ENCODE measurements at places on chromosomes 2 and 18.
A peak's percentile ranks its signal among the peaks of the same experiment; 100 is the strongest.

GRCh38 chr2:233852056-233852455 is 2.3 kb downstream of the HJURP start:
- DNase-seq, result peak; percentile 16

DNA sequence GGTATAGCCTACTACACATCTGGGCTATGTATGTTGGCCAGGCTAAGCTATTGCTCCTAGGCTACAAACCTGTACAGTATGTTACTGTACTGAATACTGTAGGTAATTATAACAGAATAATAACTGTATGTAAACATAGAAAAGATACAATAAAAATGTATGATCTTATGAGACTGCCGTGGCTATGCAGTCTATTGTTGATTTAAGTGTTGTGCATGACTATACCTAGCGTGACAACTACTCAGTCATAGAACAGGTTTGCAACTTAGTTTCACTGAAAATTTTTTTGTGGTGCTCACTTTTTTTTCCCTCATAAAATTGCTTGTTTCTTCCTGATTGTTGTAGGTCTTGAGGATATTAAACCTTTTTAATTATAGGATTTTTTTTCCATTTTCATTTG is 25.9 kb downstream of the KCMF1 start:
- DNase-seq, result no peak

GRCh38 chr2:214542866-214543265 is 132.0 kb downstream of the VWC2L start:
- no peak for DNase-seq

- DNase-seq, result no peak
These were observed 714 bp downstream of the HOXD10 start for GRCh38 chr2:176117162-176117822.

- DNase-seq, result no peak
These were observed 14.6 kb downstream of the PASK start for GRCh38 chr2:241134711-241135110.

GRCh38 chr18:61333746-61334490 is 688 bp downstream of the CDH20 start:
- DNase-seq, result no peak

GRCh38 chr2:206521115-206521514 is 77.8 kb downstream of the ADAM23 start:
- no peak for DNase-seq

GRCh38 chr2:181787310-181788048 is 104.1 kb upstream of the ITPRID2 start:
- no peak for DNase-seq

DNA sequence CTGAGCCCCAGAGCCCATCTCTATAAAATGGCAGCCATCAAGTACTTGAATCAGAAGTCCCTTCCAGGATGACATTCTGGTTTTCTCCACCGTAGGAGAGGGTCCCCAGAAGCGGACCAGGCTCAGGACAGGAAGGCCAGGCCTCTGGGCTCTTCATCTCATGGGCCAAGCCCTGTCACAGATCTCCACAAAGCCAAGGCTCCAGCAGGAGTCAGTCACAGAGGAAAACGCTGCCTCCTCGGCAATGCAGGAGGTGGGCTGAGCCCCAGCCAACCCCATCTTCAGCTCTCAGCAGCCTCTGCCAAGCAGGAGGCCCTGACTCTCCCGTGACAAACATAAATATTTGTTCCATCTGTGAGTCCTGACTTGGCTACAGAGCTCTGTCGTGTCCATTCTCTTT is 39.4 kb upstream of the GPAT2 start:
- DNase-seq, result no peak

- DNase-seq, result no peak
These were observed 486.3 kb downstream of the ARHGAP15 start for GRCh38 chr2:143615562-143615961.

- peak; percentile 14 for DNase-seq
These were observed 52.4 kb downstream of the SLC66A2 start for GRCh38 chr18:79898952-79899608.

DNA sequence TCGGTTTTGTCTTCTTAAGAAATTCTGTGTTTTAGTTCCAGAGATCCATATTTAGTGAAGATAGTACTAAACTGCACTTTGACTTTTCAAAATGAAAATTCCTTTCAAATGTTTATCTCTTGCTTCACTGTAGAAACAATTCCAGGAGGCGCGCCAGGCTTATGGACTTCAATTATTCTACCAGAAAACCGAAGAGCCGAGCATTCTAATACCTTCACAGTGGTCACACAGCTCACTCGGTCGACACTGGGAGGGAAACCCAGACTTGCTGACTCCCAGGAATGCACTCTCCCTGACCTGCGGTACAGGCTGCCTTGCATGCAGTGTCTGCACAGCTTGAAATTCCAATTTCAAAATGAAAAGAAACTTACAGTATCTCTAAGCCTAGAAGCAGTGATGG is 119.9 kb upstream of the PIEZO2 start:
- DNase-seq, result no peak

- DNase-seq, result peak; percentile 7
These were observed 217.9 kb upstream of the RAB6C start for GRCh38 chr2:129761569-129762021.

GRCh38 chr2:40534528-40534927 is 82.6 kb upstream of the SLC8A1 start:
- no peak for DNase-seq

DNA sequence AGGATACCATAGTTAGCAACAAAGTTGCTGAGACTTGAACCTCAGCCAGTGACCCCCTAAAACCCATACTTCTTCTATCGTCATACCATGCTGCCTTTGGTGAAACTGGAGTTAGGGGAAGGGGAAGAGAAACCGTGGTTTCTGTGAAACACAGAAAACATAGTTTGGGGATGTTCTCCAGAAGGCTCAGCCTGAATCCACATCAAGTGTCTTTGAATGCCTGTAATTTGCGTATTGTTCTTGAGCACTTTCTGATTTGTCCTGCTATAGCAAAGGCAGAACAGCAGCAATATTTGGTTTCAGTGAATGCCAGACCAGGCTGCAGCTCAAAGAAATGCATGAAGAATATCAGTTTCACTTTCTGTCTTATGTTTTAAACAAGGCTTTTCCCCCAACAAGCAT is 258.7 kb downstream of the TTC32 start:
- no peak for DNase-seq

Data from activated CD4-positive, alpha-beta memory T cell treated with anti-CD3 and anti-CD28 coated beads, Interleukin-2, amount 10 ng/mL, durations not matched to agents 7 days and 5 days (primary cell).